ENCODE measurements at places on chromosomes 6 and 20.

GRCh38 chr20:56360133-56360907 lies 1.5 kb downstream of the FAM210B start:
- no peak for DNase-seq

- DNase-seq, result no peak
Measured at GRCh38 chr6:167696296-167696695, 130.4 kb upstream of the AFDN start.

DNA sequence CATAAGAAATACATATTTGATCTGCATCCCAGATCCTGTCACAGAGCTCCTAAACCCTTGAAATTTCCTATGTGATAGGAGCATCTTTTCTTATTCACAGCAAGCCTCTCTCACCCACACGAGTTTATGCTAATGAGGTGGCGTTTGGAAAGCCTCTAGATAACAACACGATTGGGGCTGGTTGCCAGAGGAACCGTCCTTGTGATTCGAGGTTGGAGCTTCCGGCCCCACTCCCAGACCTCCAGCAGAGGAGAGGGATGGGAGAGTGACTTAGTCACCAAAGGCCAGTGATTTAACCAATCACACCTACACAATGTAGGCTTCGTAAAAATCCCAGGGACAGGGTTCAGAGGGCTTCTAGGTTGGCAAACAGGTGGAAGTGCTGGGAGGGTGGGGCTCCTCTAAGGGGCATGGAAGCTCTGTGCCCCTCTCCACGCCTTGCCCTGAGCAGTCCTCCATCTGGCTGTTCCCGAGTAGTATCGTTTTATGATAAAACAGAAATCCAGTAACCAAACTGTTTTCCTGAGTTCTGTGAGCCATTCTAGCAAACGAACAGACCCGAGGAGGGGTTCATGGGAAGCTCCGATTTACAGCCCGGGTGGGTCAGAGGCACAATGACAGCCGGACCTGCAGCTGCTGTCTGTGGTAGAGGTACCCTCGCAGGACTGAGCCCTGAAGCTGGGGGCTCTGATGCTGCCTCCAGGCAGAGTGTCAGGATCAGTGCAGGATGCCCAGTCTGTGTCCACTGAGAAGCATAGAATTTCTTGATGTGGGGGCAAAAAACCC lies 238.1 kb upstream of the ARID1B start:
- no peak for DNase-seq

GRCh38 chr6:4446982-4447381 lies 311.6 kb upstream of the ECI2 start:
- no peak for DNase-seq

GRCh38 chr6:39088331-39088730 lies 26.7 kb downstream of the SAYSD1 start:
- DNase-seq, result no peak

DNA sequence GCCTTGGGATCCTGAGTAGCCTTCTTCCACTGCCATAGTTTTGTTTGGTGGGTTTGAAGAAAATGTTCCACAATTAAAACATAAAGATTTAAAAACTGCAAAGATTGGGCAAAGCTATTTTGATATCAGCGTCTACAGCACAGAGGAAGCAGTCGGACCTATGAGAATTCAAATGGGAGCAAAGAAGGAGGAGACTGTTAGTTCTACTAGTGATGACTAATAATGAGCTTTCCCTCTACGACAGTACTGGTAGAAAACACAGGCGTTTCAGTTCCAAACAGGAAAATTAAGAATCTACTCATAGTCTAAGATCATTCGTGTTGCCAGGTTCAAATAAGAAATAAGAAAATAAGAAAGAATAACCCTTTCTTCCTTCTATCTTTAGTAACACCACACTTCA lies 121.2 kb downstream of the INSM1 start:
- DNase-seq, result no peak

DNA sequence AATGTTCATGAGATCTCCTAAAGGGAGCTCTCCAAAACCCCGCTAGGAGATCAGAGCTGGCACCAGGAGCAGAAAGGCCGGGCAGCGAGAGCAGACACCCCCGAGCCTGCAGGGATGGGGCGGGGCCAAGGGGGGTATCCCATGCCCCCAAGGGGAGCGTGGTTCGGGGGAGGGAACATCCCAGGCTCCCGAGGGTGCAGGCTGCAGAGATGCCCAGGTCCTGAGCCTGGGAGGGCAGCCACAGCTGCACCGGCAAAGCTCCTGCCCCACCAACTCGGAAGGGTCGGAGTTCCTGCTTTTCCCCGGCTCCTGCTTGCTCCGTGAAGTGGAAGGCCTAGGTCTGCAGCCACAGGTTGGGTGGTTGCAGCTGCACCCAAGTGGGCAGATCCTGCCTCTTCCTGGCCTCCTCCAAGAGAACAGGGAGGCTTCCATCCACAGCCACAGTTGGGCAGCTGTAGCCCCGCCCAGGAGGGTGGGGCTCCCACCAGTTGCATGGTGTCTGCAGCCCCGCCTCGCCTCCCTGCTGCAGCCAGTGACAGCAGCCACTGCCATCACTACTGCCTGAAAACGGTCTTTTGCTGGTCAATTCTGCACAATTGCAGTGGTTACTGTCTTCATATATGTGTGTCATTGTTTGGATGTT lies 13.4 kb upstream of the GMNN start:
- DNase-seq, result no peak

DNA sequence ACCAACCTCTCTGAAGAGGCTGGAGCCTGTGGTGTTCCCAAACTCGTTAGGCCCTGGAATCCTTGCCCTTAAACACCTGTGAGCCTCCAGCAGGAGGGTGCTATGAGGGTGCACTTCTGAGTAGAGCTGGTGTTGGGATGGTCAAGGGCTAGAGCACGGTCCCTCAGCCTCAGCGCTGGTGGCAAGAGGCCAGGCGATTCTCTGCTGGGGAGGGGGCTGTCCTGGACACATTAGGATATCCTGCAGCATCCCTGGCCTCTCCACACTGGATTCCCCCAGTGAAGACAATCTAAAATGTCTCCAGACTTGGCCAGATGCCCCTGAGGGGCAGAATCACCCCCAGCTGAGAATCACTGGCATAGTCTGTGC lies 157.8 kb downstream of the SYCP2 start:
- DNase-seq, result no peak

DNA sequence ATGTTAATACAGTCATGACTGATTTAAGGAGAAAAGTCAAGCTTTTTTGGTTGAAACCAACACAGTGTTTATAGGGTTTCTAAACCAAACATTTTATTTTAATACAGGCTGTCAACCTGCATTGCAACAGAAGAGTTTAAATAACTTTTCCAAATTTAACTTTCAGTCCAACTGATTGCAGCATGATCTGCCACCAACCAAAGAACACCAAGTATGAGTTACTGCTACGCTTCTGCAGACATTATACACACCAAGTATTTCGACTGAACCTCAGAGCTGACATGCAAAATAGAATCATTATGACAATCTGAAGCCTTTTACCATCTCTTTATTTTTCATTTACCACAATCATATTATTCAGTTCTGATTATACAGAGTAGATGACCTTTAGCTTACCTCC lies 151.2 kb upstream of the DST start:
- no peak for DNase-seq

DNA sequence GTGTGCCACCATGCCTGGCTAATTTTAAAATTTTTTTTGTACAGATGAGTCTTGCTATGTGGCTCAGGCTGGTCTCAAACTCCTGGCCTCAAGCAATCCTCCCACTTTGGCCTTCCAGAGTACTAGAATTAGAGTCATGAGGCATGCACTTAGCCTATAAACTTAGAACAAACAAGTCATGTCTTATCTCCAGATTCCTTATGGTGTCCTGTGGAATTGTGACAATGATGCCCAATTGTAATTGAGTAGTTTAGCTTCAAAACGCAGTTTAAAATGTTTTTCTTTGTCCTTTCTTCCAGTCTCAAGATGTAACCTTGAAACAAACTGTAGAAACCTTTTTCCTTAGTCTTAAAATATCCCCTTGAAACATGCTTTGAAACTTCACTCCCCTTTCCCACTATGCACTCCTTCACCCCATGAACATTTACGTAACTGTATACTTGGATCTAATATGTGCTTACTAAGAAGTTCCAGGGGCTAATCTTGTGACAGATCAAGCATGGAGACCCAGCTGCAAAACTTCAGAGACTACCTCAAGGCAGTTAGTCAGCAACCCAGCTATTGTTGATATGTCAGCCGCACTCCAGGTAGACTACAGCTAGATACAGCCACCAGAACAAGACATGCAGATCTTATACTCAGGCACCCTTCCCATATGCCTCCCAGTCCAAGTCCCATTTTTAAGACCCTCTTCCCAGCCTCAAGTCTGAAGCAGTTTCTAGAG lies 46.2 kb downstream of the MAN1A1 start:
- no peak for DNase-seq

DNA sequence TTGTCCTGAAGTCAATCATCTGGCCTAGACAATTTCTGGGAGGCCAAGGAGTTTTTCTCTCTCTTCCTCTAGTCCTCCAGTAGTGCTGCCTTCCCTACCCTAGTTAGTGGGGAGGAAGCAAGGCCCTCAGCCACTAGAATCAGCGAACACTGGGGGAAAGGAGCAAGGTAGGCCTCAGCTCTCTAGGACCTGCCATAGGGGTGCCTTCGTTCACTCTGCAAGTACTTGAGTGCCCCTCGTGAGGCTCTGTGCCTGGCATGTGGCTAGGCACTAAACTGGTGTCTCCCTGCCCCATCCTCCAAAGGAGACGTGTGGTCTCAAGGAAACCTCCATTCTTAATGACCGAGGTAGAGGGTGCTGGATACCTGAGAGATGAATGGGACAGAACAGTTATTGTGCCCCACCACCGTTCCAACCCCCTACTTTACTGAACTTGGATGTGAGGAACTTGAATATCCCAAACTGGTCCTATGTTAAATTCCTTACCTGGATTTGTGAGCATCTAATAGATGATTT lies 1.1 kb downstream of the DEF6 start:
- no peak for DNase-seq

DNA sequence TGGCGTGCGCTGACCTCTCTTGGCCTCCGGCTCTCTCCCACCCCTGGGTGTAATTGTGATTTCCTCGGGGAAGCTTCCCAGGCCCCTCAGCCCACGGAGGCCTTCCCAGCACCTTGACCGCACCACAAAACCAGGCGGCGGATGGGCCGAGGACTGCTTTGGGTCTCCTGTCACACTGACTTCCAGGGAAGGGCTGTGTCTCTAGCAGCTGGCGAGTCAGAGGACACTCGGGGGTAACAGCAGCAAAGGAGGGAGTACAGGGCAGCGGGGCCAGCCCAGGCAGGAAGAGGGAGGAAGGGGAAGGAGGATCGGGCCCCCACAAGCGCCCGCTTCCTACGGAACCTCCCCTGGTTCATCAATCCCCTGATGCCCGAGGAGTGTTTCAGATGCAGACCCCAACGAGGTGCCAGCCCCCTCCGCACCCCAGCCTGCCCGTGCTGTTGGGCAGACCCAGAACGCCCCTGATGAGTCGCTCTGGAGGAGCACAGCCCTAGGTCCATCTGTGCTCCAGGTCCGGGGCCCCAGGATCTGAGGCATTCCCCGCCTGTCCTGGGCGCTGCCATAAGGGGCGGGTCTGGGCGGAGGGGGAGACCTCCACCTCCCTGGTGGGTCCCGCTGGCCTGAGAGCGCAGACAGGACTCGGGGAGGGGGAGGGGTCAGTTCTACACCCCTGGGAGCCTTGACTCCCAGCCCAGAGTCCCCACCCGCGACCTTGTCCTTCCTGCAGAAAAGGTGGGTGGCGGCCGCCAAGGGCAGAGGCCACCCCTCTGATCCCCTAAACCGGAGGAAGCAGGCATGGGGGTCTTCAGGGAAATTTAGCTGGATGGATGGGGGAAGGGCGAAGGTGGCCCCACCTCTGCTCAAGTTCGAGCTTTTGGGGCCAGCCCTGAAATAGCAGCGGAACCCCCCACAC lies 956 bp downstream of the CHRNA4 start:
- DNase-seq, result no peak

All from stimulated activated CD8-positive, alpha-beta memory T cell treated with anti-CD3 and anti-CD28 coated beads, Interleukin-2, amount 100 ng/mL, for 1 hour (primary cell).